ENCODE measurements at places on chromosomes 13 and 19.

GRCh38 chr13:37640499-37640898 is 41.9 kb upstream of the POSTN start:
- no peak for DNase-seq

DNA sequence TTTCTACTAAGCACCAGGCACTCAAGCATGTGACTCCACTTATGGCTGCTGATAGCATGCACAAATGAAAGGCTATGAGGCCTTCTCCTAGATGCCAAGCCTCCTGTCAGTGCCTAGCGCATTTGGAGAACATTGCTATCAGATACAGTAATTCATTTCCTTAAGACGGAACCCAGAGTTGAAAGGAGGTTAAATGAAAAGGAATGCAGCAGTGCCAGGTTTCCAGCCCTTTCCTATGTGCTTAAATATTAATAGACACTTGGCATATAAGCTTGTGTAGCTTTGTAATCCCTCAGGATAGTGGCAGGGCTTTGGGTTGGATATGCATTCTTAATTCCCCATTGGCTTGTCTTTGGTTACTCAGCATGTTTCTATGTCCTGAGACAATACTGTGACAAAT is 140.1 kb upstream of the FRY start:
- DNase-seq: no peak

GRCh38 chr13:42280537-42280936 is 8.6 kb downstream of the AKAP11 start:
- no peak for DNase-seq

GRCh38 chr19:50906217-50906616 is 5.0 kb downstream of the KLK4 start:
- DNase-seq: no peak

DNA sequence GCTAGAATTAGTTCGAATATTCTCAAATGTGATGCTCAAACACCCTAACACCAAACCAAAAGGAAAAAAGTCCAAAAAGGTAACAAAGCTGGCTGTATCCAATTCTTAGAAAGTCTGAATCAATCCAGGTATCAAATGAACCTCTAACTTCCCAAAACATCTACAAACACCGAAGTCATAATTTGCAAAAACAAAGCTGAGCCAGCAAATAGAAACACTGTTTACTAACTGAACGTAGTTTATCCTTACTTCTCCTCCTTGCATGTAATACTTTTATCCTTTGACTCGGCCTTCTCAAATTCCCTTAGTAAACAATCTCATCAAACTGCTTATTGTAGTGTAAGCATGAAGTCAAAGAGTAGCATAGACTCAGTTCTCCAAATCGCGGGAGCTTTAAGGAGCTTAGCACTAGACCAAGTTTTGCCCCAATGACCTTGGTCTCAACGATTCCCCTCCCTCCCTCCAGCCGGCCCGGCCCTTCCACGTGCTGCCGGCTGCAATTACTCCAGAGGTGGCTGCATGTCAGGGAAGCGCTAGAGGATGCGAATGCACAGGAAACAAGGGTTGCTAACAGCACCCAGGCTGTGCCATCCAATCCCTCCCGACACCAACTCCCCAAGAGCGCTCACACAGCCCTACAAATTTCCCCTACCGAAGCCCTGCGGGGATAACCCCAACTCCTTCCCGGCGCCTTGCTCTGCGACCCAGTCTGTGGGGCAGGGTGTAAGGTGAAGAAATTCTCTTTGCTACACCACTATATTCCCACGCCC is 693 bp downstream of the XPO4 start:
- DNase-seq: peak; percentile 18

DNA sequence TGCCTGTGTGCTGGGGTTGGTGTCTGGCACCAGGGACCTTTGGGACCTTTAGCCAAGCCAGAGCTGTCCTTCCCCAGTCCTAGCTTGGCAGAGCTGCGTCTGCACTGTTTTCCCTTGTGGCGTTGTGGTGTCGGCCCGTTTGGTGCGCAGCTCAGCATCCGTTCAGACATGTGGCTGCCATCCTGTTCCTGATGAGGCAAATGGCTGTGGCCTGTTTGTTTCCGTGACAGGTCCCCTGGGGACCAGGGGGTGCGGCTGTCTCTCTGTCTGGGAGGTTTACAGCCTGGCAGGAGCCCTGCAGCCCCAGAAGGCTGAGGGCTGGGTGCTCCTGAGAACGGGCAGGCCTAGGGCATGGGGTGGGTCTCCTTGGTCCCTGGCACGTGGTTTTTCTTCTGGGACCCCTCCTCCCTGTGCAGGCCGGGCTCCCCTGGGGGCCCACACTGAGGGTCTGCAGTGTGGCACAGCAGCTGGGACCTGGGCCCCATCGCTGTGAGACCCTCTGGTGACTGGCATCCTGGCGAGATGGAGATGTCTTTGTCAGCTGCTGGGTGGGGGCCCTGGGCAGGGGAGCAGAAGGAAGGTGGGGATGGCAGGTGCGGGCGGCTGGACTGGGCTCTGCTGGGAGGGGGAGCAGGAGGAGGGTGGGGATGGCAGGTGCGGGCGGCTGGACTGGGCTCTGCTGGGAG is 4.0 kb downstream of the SPPL2B start:
- DNase-seq: no peak

DNA sequence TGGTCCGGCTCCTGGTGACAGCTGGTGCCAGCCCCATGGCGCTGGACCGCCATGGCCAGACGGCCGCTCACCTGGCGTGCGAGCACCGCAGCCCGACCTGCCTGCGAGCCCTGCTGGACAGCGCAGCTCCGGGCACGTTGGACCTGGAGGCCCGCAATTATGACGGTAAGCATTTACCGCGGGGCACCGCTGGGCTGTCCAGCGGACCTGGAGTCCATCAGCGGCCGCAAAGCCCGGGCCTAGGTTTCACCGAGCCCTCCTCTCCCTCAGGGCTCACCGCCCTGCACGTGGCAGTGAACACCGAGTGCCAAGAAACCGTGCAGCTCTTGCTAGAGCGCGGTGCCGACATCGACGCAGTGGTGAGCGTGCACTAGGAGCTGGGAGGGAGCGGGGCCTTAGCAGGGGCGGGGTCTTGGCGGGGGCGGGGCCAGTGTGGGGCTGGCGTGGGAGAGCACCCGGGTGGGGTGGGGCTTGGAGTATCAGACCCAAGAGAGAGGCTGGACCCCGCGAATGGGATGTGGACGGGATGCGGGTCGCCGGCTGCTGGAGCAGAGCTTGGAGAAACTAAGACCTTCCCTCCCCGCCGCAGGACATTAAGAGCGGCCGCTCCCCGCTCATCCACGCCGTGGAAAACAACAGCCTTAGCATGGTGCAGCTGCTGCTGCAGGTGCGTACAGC is 8.7 kb downstream of the BCL3 start:
- no peak for DNase-seq

DNA sequence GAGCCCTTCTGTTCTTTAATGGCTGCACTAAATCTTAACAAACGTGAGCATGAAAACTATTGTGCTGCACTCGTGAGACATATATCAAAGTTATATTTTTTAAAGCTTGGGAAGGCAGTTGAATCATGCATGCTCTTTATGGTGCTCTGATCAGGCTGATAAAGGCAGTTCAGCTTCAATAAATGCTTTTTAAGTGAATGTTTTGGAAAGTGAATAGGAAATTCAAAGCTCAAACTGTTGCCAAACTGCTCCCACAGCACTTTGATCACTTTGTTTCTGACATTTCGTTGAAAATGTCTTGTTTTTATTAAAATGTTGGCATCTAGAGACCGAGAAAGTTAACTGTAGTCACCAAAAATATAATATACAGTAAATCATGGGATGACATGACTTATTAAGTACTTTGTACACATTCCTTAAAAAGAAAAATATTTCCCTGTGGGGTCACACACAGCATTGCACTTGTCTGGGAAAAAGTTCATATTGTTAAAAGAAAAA is 625.7 kb upstream of the PCDH9 start:
- DNase-seq: no peak

DNA sequence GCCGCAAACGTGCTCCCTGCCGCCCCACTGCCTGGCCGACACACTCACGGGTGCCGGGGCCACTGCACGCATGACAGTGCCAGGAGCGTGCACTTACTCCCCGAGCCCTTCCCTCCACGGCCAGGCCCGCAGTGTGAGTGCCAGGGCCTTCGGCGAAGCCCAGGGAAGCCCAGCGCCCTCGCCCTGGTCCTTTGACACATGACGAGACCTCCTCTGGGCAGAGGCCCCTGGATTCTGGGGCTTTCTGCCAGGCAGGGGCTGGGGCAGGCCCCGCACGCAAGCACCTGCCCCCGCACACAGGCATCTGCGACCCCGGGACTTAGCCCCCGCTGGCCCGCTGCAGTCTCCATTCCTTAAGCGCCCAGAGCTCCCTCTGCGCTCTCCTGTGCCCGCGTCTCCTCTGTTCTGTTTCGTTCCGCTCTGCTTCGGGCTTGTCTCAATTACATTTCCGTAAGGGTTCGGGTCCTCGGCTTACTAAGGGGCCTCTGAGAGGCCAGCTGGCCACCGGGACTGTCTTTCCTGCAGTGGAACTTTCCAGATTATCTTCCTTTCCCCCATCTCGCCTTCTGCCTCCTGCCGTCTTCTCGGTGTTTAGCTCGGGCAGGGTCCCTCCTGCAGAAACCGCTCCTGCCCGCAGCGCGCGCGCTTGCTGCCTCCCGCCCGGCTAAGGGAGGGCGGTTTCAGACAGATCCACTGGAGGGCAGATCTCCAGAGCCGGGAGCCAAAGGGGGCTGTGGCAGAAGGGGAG is 98.8 kb downstream of the ING1 start:
- no peak for DNase-seq

- no peak for DNase-seq
Measured at GRCh38 chr19:51023946-51024345, 2.5 kb downstream of the KLK11 start.

DNA sequence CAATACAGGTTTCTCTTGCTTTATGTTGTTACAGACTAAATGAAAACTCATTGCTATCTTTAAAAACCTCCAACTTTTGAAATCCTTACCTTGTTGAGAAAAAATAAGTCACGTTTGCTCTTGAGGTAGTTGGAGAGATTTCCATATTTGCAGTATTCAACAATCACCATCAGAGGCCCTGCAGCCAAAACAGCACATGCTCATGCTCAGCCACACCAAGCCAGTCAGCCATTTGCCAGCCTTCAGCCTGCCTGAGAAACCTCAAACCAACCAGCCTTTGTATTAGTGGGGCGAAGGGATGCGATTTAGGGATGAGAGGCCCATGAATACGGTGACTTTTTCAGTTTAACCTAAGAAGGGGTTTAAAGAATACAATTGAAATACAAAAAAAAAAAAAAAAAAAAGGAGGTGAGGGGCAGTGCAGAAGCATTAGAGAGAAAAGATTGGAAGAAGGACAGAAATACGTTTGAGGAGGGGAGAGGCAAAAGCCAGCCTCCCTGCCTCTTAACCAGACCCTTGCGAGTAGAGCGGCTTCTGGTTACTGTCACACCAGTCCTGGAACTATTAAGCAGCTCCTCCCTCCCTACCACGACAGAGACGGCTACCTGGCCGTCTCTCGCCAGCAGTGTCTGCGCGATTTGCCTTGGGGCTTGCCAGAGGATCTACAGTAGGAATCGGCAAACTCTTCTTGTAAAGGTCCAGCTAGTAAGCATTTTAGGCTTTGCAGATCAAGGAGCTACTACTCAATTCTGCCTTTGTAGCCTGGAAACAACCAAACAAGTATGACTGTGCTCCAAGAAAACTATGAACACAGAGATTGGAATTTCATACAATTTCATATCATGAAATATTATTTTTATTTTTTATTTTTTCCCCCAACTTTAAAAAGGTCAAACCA is 167.3 kb downstream of the FLT1 start:
- DNase-seq: no peak

DNA sequence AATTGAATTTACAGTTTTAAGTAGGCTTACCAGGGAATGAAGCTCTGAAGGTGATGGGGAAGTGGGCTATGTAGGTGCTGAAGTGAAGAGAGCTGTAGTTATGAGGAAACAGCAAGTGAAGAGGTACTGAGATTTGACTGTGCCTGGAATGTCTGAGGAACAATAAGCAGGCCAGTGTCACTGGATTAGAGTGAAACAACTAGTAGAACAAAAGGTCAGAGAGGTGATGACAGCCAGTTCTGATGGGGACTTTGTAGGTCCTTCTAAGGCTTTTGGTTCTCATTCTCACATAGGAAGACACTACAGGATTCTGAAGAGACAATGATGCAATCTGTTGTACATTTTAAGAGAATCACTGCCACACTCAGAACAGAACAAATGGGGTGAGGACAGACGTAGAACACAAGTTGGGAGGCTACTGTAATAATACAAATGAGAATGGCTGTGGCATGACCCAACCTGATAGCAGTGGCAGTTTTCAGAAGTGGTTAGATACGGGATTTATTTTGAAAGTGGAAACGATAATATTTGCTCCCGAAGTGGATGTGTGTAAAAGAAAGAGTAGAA is 130.8 kb downstream of the MYCBP2 start:
- DNase-seq: no peak

DNA sequence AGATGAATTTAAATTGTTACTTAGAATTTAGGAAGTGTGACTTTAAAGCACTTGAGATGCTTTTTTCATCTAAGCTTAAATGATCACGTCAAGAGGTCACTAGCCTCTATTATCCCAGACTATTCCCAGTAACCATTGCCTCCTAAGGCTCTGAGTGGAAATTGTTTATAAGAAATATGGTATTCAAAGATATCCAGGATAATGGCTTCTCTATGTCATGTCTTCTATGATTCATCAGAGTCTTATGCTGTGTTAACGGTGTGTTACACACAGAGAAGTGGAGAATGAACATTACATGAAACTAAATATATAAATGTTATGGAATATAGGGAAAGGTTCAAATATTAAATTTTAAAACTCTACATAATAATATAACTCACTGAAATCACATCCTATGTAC is 79.8 kb upstream of the NBEA start:
- no peak for DNase-seq
